ENCODE measurements at places on chromosomes 7 and 10. TPM values are rescaled to one million over a fixed set of nuclear protein-coding genes. Genes with fewer than 3 reads are reported as not detected.

FMC1 gene
- total RNA-seq, result 48.7 TPM

SLC18A3 gene
- 0.14 TPM for total RNA-seq

SYT15B gene
- 1.0 TPM for total RNA-seq

CALHM3 gene
- not detected for total RNA-seq

HOXA11 gene
- not detected for total RNA-seq

All from right cardiac atrium (tissue), 5 donors.